Amniotic epithelial cell (primary cell): ENCODE measurements at places on chromosomes 1 and 21.
A peak's percentile ranks its signal among the peaks of the same experiment; 100 is the strongest.

- no peak for DNase-seq
These were observed 414 bp downstream of the GUCA2B start for GRCh38 chr1:42153624-42154023.

GRCh38 chr1:214102907-214103306 is 115.1 kb downstream of the PROX1 start:
- peak; percentile 37 for DNase-seq

GRCh38 chr1:159927849-159928431 is 2.6 kb upstream of the TAGLN2 start:
- DNase-seq, result no peak

DNA sequence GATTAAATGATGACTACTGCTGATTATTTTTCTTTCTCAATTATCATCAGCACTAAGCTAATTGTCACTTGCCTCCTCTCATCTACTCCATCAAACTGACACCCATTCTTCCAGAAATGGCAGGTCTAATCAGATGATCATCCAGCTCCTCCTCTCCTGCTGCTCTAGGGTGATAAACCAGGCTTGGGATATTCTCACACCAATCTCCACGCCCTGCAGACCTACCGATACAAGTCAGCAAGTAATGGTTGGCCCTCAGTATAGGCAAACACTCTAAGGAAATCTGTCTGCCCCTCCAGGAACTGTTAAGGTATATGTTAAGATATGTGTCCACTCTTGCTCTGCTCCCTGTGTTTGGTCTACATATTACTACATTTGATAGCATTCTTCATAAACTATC is 36.3 kb upstream of the C1orf21 start:
- no peak for DNase-seq

DNA sequence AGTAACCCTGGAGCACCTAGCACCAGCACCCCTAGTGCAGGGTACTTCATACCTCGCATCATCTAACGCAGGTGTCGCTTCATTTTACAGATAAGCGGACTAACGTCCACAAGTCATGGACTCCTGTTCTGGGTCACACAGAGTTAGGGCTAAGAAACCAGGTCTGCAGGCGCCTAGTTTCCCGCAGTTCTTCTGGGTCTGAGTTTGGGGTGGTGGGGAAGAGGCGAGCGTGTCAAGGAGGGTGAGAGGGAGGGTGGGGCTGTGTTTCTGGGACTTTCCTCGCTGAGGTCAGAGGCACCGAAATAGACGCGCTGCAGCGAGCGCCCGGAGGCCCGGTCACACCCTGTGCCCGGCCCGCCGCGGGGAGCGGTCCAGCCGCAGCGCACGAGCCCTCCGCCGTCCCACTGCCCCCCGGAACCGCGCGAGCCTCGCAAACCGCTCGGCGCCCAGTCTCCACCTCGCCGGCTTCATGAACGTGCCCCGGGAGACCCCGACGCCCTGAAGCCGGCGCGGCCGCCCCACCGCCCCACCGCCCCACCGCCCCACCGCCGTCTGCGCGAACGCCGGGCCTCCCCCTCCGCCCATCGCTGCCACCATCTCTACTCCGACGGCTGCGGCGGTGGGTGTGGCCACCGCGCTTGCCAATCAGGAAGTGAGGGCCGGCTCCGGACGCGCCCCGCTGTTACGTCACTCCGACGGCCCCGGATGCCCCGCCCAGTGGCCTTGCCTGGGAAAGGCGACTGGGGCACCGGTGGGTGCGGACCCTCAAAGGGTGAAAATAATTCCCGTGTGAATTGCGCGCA is 12.3 kb downstream of the IFI6 start:
- DNase-seq, result peak; percentile 68

DNA sequence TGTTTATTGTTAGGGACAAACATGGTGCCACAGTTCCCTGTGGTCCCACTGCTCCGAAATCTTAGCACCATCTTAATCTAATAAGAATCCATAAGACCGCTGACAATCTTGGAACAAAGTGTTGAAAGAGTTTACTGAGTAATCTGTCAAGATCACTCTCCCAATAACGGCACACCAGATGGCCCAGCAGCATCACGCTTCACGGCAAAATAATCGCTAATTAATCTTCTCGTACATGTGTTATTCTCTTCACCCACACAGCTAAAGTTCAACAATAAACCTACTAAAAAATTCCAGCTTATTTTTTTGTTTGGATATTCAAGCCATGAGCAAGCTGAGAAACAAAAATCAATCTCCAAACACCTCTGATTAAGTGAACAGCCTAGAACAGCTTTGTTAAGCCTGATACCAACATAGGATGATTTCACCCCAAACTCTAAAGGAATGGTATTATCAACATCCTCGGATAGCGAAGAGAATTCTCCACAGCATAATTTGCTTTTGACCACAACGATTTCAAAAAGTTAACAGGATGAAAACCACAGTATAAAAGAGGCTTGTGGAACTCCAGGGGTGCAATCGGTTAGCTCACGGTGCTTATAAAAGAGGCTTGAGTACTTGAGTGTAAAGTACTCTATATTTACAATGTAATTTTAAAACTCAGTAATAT is 329.9 kb upstream of the GREM2 start:
- DNase-seq, result no peak

DNA sequence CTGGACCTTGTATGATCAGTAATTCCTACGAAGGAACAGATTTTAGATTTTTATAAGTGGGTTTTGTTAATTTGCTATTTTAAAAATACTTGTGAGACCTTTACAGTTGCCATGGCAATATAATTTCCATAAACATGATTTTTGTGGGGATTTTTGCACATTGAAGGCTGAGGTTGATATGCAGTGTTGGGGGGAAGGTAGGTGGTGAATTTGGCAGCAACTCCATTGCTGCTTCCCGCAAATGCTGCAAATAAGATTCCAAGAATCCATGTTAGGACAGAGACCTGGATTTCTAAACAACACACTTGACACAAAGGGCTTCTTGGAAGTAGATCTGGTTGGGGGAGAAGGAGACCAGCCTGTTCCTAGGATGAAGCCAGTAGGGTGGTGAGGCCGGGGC is 18.2 kb downstream of the STUM start:
- DNase-seq, result no peak

GRCh38 chr1:236948381-236948780 is 55.9 kb downstream of the MT1HL1 start:
- no peak for DNase-seq

GRCh38 chr1:24694380-24694843 is 50.8 kb upstream of the CLIC4 start:
- peak; percentile 88 for DNase-seq

DNA sequence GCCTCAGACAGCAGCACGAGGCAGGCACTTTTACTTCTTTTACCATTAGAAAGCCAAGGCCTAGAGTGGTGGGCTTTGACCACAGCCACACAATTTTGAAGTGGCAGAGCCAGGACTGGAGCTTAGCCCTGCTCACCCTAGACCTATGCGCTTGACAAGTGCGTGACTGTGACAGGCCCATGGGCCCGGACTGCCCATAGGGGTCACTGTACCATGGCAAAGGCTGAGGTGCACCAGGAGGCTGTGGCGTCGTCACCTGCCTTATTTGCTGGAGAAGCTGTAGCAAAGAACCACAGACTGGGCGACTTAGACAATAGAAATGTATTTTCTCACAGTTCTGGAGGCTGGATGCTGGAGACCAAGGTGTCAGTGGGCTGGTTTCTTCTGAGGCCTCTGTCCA is 2.6 kb upstream of the TMEM82 start:
- no peak for DNase-seq

DNA sequence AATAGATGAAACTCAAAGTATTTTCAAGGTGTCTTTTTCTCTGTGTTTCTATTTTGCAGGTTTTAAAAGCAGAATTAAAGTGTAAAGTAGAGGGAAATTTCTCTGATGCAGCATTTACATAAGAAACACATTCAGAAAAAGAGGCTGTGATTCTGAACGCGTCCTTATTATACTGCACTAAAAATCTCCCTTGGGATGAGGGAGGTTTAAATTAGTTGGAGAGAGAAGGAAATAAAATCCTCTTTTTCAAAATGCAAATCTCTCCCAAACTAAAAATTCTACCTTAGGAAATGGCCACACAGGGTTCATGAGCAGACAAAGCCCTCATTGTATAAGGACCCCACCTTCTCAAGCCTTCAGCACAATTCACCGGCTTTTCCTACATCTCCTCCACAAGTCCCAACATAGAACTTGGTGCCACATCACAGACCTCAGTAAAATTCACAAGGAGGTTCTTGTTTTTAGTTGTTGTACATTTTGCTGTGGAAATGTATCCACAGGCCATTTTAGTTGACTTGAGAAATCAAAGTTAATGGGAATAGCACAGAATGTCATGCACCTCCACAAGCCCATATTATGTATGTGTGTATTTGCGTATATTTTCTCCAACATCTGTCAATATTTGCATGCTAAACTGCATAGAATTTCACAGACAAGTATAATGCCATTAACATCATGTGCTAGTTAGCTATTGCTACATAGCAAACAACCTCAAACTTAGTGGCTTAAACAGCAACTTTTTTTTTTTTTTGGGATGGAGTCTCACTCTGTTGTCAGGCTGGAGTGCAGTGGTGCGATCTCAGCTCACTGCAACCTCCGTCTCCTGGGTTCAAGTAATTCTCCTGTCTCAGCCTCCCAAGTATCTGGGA is 59.8 kb downstream of the MAB21L3 start:
- no peak for DNase-seq

- peak; percentile 58 for DNase-seq
These were observed 69.6 kb downstream of the LACTBL1 start for GRCh38 chr1:22903113-22903512.

DNA sequence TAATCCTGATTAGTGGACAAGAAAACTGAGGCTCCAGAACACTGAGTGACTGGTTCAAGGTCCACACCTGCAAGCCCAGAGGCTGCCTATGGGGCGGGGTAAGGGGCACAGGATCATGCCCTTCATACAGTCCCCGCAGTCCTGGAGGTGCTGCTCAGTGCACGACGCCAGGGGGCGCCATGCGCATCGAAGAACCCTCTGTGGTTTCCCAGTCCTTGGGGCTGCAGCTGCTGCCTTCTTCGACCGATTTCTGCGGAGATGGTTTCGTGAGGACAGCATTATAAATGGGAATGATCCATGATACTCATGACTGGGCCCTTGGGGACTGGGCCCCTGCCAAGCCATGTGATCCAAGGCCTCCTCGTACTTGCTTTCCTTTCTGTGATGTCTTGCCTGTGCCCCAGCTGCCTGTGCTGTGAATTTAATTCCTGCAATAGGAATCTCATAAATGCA is 37.1 kb upstream of the ARHGEF10L start:
- DNase-seq, result peak; percentile 73

DNA sequence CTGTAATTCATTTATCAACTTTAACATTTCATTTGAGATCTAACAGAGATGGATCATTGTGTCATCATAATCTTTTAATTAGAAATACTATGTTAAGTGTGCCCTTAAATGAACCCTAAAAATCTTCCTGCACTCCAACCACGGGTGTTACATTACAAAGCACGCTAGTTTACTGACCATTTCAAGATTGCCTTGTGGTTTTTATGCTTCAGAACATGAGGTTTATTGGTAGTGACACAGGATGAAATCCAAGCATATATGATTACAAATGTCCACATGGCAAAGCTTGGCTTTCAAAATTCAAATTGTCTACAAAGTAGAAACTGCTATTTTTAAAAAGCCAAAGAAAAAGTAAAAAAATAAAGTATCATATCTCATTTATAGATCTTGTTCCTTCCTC is 190.4 kb upstream of the USP25 start:
- DNase-seq, result no peak

DNA sequence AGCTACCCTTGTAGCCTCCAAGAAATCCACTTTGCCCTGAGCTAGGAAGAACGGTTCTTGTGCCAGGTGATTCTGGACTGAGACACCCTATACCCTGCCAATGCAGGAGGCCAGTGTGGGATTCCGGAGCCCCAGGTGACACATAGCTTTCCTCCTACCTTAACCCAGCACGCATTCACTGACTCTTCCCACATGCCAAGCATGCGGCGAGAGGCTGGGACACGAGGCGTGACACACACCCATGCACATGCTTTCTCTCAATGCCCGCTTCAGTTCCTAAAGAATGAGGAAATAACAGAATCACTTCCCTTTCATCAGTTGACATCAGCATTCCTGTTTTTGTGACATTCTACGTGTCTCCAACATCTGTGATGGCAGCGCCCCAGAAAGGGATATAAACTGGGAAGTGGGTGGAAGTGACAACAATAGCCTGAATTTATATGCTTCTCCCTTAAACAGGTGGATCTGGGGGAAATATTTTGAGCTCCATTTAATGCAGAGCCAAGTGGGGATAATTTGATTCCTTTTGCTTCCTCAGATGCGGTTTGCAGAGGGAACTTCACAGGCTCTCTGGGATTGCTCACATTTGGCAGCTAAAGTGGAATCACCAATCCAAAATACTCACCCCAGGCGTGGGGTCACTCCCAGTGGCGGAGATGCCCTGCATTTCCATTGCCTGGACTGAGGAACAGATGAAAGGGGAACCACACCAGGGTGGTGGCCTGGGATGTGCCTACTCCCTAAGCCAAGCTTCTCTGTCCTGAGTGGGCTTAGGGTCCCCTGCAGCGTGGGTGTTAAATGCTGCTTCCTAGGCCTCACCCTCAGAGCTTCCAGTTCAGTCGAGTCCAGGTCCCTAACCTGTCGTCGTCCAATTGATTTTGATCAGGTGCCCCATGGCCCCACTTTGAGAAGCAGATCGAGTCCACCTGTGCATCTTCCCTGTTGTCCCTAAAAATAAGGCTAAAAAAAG is 445.1 kb downstream of the SIPA1L2 start:
- DNase-seq, result no peak

DNA sequence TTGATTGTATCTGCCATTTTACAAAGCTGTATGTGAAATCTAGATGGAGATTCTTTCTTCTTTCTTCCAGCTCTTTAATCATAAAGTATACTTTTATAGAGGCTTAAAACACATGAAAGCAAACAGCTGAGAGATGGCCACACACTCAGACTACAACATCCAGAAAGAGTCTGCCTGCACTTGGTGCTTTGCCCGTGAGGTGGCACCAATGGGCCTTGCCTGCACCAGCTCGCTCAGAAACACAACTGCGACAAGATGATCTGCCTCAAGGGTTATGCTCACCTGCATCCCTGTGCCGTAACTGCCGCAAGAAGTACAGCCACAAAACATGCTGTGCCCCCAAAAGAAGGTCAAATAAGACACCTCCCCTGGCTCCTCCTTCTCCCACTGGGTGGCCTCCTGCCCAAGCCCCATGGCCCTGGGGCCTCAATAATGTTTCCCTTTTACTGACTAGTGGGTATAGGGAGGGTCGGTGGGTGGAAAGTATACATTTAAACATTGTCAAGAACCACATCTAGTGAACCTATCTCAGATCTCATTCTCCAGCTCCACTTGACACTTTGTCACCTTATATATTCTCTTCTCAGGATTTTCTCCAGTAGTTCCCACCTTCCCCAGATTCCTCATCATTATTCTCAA is 66.7 kb upstream of the ANGPTL3 start:
- peak; percentile 55 for DNase-seq

- no peak for DNase-seq
These were observed 862 bp upstream of the PLEKHO1 start for GRCh38 chr1:150148837-150149270.

GRCh38 chr21:37224861-37225839 is 42.0 kb downstream of the VPS26C start:
- no peak for DNase-seq

DNA sequence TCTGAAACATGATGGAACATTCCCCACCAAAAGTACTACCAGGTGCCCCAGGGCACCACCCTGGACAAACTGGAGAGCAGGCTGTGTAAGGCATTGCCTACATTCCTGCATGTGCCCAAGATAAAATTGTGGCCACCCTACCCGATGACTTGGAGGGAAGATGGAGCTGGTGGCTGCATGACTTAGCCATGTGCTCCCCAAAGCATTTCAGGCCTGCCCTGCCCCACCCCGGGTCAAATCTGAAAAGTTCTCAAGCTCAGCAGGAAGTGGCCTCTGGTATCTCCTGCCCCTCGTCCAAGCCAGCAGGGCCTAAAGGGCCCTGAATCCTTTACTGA is 8.5 kb downstream of the CD2 start:
- DNase-seq, result no peak

GRCh38 chr1:29249170-29249691 is 12.9 kb downstream of the PTPRU start:
- peak; percentile 61 for DNase-seq
